Kidney glomerular epithelial cell (primary cell): ENCODE measurements at places on chromosomes 2 and 18.
A peak's percentile ranks its signal among the peaks of the same experiment; 100 is the strongest.

DNA sequence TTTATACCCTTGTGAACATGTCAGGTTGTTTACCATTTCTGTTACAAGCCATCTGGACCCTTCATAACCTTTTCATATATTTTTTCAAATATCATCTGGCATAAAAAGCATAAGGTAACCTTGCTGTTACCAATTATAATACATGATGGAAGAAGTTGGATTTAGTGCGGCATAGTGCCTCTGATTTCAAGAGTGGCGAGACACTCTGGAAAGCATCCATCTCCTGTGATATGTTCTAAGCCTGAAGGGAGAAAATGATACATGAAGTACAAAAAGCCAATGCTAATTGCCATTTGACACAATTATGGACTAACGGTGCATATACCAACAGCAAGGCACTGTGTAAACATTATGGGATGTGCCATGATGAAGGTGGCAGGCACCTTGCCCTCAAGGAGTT lies 75.1 kb downstream of the DCC start:
- DNase-seq, result no peak

- no peak for DNase-seq
Observed at GRCh38 chr2:51225377-51225776, 193.4 kb upstream of the NRXN1 start.

DNA sequence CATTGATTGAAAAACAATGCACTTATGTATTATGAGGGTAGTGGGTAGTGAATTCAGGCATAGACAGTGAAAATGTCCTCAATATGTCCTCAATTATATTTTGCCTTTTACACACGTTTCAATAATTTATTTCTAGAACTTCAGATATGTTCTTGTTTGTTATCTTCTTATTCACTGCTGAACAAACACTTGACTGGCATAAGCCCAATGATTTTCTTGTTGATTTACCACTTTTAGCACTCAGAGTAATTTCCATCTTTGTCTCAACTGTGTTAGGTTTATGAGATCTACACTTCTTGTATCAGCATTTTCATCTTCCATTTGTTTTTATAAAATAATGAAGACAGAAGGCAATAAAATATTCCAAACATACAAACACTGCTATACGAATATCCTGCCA lies 61.8 kb upstream of the DCC start:
- DNase-seq, result no peak

DNA sequence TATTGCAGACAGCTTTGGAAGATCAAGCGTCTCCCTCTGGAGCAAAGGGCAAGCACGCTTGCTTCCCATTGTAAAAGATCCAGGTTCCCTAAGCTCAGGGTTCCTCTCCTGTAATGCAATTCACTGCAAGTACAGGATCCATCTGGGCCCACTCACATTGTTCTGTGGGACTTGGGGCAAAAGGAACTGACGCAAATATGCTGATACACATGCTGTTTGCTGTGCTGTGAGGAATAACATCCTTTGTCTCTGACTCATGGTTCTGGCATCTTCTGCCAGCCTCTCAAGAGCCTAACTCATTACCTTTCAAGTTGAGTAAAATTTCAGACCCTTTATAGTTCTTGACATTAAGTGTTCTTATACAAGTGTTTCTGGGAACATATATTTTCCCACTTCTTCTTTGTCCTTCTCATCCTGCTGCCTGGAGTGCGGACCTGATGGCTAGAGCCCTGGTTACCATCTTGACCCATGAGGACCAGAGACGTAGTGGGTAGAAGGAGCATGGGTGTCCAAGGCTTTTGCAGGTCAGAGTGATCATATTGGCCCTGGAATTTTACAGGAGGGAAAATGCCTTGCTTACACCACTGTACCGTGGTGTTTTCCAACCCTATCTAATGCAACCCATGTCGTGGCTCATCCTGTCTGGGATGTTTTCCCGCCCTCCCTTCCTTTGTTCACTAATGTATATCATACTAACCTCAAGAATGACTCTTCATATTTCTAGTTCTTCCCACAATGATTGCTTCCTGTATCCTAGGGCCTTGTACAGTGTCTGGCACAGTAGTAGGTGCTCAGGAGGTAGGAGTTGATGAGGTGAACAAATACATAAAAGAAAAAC lies 145.7 kb upstream of the GLI2 start:
- peak; percentile 74 for DNase-seq

- no peak for DNase-seq
Observed at GRCh38 chr2:45134014-45134413, 124.8 kb upstream of the SIX2 start.

- no peak for DNase-seq
Observed at GRCh38 chr2:119421741-119422140, 9.9 kb upstream of the TMEM37 start.

DNA sequence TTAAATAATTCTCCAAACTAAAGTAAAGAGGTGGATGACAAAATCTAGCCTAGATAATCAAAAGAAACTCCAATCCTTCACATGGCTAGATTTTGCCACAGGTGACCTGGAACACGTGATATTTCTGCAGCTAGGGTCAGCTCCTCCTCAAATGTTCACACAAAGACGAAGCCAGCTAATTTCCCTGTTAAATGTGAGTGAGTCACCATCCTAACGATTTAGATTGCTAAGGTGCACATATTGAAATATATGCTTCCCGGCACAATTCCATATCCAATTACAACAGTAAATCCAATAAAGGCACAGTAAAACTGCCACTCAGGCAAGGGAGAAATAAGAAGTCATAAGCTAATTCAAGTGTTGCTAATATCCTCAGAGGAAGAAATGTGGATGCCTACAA lies 28.7 kb downstream of the IKZF2 start:
- DNase-seq, result no peak

DNA sequence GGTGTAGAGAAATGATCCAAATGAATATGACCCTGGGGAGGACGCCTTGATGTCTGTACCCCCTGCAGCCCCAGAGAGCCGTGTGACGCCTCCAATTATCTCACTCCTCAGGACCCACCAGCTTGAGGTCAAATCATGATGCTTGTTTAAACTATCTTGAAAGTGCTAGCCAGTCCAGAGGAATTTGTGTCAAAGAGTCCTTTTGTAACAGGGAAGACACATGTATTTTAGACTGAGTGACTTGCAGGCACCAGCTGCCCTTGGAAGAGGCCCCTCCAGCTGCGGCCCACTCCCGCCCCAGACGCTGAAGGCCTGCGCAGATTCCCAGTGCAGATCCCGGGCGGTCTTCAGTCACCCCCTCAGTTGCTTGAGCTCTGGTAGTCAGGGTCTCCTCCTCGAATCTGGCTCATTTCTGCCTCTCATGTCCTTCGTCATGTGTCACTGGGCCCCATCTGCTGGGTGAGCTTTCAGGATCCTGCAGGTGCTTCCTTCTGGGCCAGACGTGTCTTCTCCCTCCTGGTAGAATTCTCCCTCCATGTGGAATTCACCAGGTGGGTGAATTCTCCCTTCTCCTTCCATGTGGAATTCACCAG lies 77.4 kb downstream of the RNF144A start:
- no peak for DNase-seq

GRCh38 chr18:23838801-23839366 lies 149.6 kb downstream of the LAMA3 start:
- DNase-seq, result no peak

- no peak for DNase-seq
Observed at GRCh38 chr2:213315168-213315876, 31.1 kb downstream of the SPAG16 start.

GRCh38 chr2:42513252-42513918 lies 19.6 kb upstream of the KCNG3 start:
- peak; percentile 29 for DNase-seq

- DNase-seq, result no peak
Observed at GRCh38 chr2:108354136-108354535, 23.6 kb upstream of the SULT1C4 start.

DNA sequence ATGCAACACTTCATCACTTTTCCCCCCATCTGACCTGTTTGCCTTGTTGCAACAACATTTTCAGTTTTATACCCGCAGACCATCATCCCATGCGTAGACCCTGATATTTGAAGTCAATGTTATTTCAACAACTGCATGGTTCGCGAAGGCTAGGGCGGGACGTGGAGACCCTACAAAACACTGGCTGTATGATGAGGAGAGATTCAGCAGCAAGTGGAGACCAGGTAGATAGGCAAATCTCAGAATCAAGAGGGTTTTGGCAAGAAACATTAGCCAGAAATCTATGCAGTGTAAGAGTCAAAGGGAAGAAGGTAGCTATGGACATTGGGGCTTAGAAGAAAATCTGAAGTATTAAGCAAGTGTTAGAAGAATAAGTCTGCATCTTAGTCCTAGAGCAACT lies 42.4 kb upstream of the SPAG16 start:
- no peak for DNase-seq

GRCh38 chr2:149430743-149431736 lies 100.7 kb downstream of the LYPD6 start:
- DNase-seq, result no peak

DNA sequence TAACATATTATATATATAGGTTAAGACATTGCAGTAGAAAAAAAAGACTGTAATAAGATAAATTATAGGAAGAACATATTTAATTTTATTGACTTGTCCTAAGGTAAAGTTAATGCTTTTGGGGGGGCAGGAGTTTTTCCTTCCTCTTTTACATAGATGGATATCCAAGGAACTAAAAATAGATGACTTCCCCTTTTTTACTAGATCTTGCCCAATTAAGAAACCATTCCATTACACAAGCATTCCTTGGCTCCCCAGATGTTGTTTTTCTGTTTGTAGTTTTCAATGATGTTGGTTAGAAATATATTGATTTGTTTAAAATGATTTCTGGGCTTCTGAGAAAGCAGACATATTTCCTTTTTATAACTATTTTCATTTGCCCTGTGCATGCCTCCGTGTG lies 22.4 kb upstream of the PMAIP1 start:
- DNase-seq, result no peak

GRCh38 chr18:79790996-79791972 lies 6.5 kb upstream of the KCNG2 start:
- DNase-seq, result no peak

- DNase-seq, result no peak
Observed at GRCh38 chr2:168039881-168040280, 207.5 kb downstream of the STK39 start.

DNA sequence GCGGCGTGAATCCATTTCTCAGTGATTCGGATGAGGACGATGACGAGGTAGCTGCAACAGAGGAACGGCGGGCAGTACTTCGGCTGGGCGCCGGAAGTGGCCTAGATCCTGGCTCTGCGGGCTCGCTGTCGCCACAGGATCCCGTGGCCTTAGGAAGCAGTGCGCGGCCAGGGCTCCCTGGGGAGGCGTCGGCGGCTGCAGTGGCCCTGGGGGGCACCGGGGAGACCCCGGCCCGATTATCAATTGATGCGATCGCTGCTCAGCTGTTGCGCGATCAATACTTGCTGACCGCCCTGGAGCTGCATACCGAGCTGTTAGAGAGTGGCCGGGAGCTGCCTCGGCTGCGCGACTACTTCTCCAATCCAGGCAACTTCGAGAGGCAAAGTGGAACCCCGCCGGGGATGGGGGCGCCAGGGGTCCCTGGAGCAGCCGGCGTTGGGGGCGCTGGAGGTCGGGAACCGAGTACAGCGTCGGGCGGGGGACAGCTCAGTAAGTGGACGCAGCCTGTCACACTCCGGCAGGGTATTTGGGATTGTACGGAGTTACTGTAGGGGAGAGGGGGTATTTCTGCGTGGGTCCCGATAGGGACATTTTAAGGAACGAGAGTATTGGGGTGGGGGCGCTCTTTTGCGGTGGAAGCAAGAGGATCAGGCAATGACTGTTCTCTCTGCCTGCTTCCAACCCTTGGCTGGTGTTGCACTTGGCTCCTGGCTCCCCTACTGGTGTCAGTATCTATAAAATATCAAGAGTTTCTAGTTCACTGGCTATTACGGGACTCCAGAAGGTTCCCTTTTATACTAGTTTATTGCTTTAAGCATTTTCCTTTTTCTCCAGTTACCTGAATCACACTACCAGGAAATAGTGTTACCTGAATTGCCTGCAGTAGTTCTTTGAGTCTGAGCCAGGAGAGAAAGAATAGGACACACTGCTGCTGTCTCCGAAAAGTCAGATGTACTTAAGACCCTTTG lies 772 bp downstream of the RELCH start:
- DNase-seq, result peak; percentile 34

DNA sequence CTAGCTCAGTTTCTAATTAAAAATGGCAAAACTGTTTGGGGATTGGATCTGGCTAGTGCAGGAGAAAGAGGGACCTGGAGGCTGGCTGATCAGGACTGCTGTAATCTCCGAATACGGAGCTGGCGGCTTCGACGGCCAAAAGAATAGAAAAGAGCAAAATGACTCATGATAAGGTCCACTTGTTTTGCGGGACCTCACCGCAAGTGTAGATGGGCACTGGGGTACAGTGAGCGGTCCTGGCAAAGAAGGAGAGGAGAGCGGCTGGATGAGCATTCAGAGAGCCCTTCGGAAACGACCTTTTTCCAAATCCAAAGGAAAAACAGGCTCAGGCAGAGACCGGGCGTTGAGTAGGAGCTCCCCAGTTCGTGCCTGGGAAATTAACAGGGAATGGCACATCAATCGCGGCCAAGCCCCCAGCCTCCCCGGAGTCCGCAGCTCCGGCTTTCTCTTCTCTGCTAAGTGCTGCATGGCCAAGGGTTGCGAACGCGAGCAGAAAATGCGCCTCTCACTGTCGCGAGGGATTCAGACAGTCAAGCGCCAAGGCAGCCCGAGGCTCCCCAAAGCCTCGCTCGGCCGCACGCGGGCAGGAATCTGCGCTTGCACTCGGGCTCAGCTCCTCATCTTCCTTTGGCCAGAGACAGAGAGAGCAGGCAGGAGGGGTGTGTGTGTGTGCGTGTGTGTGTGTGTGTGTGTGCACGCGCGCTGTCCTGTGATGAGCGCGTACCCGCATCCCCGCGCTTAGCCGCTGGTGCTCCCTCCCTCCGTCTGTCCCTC lies 1.8 kb downstream of the DCC start:
- DNase-seq, result no peak

DNA sequence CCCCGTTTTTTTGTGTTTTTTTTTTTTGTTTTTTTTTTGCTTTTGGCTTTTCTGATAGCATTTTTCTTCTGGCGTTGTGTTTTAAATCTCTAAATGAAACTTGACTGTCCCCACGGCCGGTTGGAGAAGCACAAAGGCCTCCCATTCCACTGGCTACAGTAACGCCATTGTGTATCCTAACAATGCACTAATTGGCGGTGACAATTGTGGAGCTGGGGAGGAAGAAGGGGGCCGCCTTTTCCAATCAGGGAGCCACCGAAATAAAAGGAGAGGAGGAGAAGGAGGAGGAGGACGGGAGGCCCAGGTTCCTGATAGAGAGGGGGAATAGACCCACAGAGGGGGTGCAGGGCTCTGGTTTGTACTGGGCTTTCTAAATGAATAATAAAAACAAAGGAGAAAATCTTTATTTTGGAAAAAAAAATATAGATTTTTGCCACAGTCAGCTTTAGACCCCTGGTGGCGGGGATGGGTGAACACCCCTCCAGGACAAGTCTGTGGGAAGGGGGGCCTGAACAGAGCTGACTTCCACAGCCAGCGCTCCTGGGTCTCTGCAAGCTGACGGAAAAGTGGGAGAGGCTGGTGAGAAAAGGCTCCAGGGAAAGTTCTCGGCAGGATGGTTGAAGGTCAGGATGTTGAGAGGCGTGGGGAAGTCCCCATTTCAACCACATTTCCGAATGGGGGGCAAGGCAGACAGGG lies 43.7 kb upstream of the FZD5 start:
- DNase-seq, result no peak

- no peak for DNase-seq
Observed at GRCh38 chr2:53127061-53127650, 640.4 kb upstream of the CHAC2 start.
